ENCODE measurements at places on chromosomes 2 and 18.

DNA sequence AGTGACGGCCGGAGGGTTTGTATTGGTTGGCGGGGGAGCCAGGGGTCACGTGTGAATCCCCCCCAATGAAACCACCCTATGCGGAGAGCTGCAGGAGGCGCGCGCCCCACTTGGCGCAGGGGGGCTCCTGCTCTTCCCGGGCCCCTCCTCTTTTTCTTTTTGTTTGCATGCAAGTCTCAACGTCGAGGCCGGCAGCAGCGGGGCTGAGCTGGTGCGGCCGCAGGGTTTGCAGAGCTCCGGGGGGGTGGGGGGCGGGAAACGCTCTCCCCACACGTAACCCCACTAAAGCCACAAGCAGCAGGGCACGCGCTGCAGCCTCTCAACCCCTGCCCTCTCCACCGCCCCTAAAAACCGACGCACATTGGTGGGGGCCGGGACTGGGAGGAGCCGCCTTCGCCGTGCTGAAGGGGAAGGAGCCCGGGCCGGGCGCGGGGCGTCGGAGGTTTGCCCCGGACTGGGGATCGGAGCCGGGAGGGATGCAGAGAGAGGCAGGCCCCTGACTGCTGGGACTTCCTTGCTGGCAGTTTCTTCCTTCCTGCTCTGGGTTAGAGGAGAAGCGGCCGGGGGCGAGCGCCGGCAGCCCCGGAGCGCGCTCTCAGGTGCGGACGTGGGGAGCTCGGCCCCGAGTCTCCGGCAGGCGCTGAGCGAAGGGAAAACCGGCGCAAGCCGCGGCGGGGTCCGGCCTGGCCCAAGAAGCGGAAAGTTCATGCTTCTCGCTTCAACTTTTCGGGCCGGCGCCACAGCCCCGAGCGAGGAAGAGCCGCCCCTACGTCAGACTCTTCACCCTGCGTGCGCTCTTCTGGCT lies 864 bp downstream of the LBH start:
- DNase-seq, result peak; percentile 31

DNA sequence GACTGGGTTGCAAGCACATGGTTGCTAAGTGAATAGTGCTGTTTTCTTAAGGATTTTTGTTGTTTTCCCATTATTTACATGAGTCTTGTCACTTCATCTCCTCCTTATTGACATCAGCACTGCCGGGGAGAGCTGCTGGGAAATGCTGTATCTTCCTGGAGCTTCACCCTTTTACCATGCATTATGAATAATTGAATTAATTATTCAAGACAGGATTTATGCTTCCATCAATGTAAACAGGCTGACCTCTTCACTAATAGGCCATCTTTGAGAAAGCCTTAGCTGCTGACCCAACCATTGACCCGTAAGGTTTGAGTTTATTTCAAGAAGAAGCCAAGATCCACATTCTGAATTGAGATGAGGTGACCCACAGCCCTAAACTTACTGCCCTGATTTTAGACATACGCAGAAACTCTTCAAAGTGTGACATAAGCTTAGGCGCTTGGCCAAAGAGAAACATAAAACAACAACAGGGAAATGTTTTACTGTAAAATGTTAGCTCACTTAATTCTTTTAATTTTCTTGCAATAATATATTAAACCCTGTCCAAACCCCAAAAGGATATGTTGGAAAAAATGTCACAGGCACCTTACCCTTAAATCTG lies 365.5 kb upstream of the SYT4 start:
- DNase-seq, result no peak

GRCh38 chr2:137862651-137863050 lies 101.6 kb upstream of the HNMT start:
- no peak for DNase-seq

DNA sequence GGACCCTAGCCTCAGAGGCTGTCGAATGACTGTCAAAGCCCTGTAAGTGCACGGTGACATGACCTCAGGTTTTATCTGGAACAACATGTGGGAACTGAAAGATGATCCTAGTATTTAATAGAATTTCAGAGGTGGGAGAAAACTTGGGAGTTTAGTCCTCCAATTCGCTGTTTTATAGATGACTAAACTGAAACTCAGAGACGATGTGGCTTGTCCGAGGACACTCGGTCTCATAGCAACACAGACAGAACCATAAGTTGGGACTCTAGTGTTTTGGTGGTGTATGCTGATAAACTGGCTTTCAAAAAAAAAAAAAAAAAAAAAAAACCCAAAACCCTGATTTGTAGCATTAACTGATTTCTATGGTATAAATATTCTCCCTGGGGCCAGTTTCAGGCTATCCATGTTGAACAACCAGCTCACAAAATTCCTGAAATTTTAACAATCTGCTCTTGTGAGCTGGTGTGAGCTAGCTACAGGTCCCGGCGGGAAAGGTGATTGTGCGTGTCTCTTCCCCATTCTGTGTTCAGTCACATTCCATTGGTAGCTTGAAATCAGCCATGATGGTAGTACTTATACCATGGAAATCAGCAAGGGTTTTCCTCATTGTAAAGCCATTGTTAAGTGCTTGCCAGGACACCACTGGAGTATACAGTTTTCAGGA lies 195.5 kb upstream of the EPAS1 start:
- no peak for DNase-seq

- no peak for DNase-seq
Observed at GRCh38 chr2:212911011-212911410, 240.4 kb downstream of the IKZF2 start.

DNA sequence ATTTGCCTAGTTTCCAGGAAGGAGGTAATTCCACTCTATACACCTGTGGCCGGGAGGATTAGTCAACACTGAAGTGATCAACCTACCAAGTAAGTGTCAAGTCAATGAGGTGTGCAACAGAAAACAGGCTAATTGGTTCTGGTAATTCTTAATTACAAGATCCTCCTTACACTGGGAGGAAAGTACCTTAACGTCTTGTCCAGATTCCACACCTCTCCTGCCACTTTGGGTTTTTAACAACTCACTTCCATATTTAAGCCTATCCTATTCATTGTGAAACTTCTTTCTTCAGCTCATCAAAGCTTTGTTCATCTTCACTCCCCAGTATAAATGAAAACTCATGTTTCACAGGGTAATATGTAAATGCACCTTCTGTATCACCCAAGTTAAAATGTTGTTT lies 22.0 kb upstream of the MAP4K4 start:
- DNase-seq, result no peak

GRCh38 chr18:75247611-75248421 lies 37.2 kb downstream of the TSHZ1 start:
- no peak for DNase-seq

GRCh38 chr2:54226260-54226659 lies 29.8 kb downstream of the TSPYL6 start:
- DNase-seq, result no peak

- DNase-seq, result no peak
Observed at GRCh38 chr2:59887366-59887765, 666.1 kb downstream of the BCL11A start.

GRCh38 chr2:23377771-23378170 lies 7.2 kb upstream of the KLHL29 start:
- no peak for DNase-seq

DNA sequence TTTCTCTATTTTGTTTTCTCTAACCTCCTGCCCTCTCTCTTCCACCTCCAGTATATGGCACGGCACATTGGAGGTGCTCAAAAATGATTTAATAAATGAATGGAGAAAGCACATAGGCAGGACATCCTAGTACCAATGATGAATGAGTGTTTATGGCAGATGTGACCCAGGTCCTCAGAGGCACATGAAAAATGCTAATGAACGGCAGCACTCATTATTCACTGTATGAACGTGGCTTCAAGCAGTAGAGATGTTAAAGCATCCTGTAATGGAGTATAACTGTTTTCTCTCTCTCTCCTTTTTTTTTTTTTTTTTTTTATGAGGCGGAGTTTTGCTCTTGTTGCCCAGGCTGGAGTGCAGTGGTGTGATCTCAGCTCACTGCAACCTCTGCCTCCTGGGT lies 72.4 kb downstream of the MBP start:
- no peak for DNase-seq

- no peak for DNase-seq
Observed at GRCh38 chr2:58215429-58215828, 25.7 kb downstream of the FANCL start.

GRCh38 chr18:27198036-27198435 lies 12.9 kb upstream of the CHST9 start:
- no peak for DNase-seq

- DNase-seq, result no peak
Observed at GRCh38 chr18:54031243-54031642, 193.2 kb downstream of the MBD2 start.

DNA sequence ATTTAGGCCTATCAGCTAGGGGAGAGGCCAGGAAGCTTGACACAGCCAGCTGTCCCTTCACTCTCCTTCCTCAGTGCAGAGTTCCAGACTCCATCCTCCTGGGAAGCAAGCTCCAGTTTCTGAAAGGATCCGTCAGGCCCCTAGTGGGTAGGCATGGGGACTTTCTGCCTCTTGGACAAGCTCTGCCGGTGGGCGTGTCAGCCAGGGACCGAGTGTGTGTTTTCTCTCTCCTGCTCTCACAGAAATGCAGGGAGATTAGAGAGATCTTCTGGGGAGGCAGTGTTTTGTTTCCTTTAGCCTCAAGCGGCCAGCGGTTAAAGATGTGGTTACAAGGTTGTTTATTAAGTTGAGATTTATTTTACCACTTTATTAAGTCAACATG lies 29.9 kb upstream of the OTOS start:
- peak; percentile 12 for DNase-seq

Data from HEK293T (cell line).